ENCODE measurements at places on chromosomes 16 and 17.

DNA sequence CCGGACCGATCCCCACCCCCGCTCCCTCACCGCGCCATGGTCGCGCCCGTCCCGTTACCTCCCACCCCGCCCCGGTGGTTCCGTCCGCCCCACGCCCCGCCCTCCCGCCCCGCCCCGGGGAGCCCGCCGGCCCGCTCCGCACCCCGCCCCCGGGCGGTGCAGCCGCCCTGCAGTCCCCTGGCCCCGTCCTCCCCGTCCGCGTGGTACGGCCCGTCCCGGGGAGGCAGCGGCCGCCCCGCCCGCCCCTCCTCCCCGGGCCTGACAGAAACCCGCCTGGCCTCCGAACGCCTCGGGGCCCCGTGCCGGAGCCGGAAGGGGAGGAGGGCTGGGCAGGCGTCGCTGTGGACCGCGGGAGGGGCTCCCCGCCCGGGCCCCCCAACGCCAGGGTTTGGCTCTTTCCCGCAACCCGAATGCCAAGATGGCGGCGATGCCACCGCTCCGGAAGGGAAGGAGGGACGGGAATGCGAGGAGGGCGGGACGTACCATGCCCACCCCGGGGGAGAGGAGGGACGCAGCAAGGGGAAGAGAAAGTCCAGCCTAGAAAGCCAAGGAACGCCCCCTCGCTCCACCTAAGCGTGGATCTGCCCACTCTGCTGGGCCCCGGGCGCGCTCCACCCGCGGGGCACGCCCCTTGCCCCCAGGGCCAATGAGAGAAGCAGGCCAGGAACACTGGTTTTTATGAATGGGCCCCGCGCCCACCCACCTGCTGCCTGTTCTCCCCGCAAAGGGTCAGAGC lies at the start of gene PIP4K2B:
Gene PIP4K2B (minus strand): TSS at position 56 of the 736 bp plus-strand sequence. CDS start 132 bp downstream, outside the sequence.
- peak; percentile 99 for DNase-seq

- no peak for DNase-seq
Observed at GRCh38 chr17:49951362-49952082, 17.5 kb upstream of the DLX4 start.

DNA sequence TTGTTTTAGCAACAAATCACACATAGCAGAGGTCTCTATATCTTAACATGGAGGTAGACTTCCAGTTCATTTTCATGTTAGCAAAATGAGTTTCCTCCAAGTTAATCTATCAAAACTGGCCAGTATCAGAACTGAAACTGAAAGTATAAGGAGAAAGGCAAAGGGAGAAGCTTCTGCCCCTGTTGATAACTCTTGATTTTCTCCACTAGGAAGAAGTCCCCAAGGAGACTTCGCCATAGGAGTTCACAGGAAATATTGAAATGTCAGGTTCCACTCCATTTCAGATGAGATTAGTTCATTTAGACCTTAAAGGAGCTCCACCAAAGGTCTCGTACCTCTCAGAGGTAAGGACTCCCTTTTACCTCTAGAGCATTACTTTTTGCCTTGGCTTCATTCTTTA lies 1.2 kb upstream of the OGFOD3 start:
- DNase-seq: no peak

- DNase-seq: no peak
Observed at GRCh38 chr17:58706351-58707140, 14.1 kb downstream of the RAD51C start.

DNA sequence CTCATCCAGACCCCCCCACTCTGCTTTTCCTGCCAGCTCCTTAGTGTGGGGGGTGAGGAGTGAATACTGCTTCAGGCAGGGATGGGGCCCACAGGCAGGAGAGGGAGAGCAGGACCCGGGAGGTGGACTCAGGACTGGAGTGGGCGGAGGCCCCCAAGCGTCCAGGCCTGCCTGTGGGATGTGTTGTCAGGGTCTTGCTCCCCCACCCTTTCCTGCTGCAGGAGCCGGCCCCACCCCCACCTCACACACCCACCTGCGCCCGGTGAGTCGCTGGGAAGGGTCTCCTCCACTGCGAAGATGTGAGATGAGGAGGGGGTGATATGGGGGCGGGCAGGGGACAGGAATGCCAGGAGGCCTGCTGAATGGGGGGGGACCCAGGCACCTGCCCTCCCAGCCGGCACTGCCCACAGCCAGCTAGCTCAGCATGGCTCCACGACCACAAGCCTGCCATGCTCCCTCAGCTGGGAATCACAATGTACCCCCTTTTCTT lies 1.1 kb downstream of the FAM171A2 start:
- no peak for DNase-seq
